Aorta (tissue), 5 donors: ENCODE measurements at places on chromosomes 7 and 10. TPM values are rescaled to one million over a fixed set of nuclear protein-coding genes. Genes with fewer than 3 reads are reported as not detected.

CPA2 gene
- total RNA-seq = 0.72 TPM

GRCh38 chr10:16923309-16923708, 106.1 kb upstream of the RSU1 start:
- H3K4me3 ChIP-seq = no peak overlapping the region
- H3K4me1 ChIP-seq = no peaks in the 10 kb centered on the region
- DNase-seq = no peak

- H3K27me3 ChIP-seq = no peaks in the 10 kb centered on the region
- H3K36me3 ChIP-seq = no peaks in the 10 kb centered on the region
- no peak for DNase-seq
Measured at GRCh38 chr10:77565590-77566023, 72.0 kb downstream of the KCNMA1 start.

GRCh38 chr10:80477813-80478212, 23.7 kb downstream of the TSPAN14 start:
- no peaks in the 10 kb centered on the region for H3K27me3 ChIP-seq
- H3K4me1 ChIP-seq = no peaks in the 10 kb centered on the region
- no peak overlapping the region for H3K4me3 ChIP-seq
- DNase-seq = no peak
- no peak overlapping the region for H3K27ac ChIP-seq
- no peaks in the 10 kb centered on the region for H3K36me3 ChIP-seq

- no peaks in the 10 kb centered on the region for H3K27me3 ChIP-seq
- no peak overlapping the region for H3K4me3 ChIP-seq
- H3K4me1 ChIP-seq = no peaks in the 10 kb centered on the region
- no peak overlapping the region for H3K27ac ChIP-seq
- no peak for DNase-seq
- H3K36me3 ChIP-seq = no peaks in the 10 kb centered on the region
Measured at GRCh38 chr7:94055963-94056362, 51.8 kb upstream of the BET1 start.

DNA sequence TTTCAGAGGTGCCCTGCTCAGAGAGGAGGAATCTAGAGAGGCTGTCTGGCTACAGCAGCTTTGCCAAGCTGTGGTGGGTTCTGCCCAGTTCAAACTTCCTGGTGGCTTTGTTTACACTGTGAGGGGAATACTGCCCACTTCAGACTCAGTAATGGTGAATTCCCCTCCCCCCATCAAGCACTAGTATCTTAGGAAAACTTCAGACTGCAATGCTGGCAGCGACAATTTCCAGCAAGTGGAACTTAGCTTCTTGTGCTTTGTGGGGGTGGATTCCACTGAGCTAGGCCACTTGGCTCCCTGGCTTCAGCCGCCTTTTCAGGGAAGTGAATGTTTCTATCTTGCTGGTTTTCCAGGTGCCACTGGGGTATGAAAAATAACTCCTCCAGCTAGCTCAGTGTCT, 42.8 kb downstream of the CYP2C8 start:
- H3K36me3 ChIP-seq = no peaks in the 10 kb centered on the region
- no peak for DNase-seq
- H3K27ac ChIP-seq = no peak overlapping the region
- H3K4me3 ChIP-seq = no peak overlapping the region

TAS2R16 gene
- not detected for total RNA-seq

DNA sequence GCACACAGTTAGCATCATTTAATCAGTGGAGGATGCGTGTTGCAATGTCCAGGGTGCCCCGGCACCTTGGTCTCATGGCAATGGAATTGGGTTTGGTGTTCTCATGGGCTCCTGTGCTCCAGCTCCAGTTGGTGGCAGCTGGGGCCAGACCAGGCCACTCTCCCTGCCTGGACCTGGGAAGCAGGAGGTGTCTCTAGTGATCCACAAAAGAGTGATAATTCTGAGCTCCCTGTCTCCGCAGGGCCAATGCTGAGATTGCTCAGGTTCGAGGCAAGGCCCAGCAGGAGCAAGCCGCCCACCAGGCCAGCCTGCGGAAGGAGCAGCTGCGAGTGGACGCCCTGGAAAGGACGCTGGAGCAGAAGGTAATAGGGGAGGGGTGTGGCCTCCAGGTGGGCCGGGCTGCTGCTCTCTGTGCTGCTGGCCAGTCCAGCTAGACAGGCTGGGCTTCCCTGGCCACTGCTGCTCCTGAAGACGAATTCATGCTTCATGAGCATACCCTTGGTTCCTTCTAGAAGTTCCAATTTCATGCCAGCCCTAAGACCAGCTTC, 21.7 kb upstream of the BTBD16 start:
- no peak overlapping the region for H3K4me3 ChIP-seq
- no peaks in the 10 kb centered on the region for H3K27me3 ChIP-seq
- no peak for DNase-seq
- no peak overlapping the region for H3K27ac ChIP-seq

DNA sequence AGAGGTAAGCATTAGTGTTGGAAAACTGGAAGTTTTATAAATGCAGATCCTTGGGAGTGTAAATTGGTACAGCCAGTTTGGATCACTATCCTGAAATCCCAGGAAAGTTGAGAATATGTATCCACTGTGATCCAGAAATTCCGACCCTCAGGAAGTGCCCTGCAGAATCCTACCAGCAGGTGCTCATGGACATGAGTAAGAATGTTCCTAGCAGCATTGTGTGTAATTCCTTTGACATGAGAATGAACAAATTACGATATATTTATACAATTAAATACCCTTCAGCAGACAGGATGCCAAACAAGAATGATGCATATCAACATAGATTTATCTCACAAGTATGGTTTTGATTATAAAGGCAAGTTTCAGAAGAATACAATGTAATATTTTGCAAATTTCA, 181.6 kb downstream of the XPNPEP1 start:
- no peaks in the 10 kb centered on the region for H3K36me3 ChIP-seq
- H3K27me3 ChIP-seq = no peaks in the 10 kb centered on the region
- no peaks in the 10 kb centered on the region for H3K4me1 ChIP-seq
- H3K27ac ChIP-seq = no peak overlapping the region

- H3K27ac ChIP-seq = no peak overlapping the region
- no peaks in the 10 kb centered on the region for H3K4me1 ChIP-seq
Measured at GRCh38 chr10:99435986-99436638, 5.7 kb upstream of the GOT1 start.

CALHM3 gene
- not detected for total RNA-seq

DNA sequence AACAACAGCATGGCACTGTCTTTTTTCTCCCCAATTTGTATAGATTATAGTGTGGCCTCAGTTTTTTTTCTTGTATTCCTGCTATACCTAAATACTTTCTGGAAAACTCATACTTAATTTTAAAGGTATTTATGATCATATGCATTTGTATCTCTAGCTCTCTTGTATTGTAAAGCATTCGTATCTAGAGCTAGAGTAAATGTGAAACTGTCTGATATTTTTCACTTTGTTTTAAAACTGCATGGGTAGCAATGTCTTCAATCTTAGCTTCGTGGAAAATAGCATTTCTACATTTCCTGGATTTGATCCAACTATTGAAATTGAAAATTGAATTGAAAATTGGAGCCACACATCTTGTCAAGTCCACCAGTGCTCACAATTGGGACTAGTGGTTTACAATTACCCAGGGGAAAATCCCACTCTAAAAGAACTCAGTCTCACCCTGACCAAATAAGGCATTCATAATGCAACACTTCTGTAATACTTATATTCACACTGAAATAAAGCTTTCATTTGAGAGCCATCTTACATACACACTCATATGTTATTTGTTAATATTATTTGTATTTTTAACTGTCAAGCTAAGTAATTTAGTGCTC, 51.3 kb upstream of the KLF6 start:
- H3K4me1 ChIP-seq = no peaks in the 10 kb centered on the region
- H3K4me3 ChIP-seq = no peak overlapping the region
- no peaks in the 10 kb centered on the region for H3K36me3 ChIP-seq
- H3K27me3 ChIP-seq = no peaks in the 10 kb centered on the region
- no peak for DNase-seq

DNA sequence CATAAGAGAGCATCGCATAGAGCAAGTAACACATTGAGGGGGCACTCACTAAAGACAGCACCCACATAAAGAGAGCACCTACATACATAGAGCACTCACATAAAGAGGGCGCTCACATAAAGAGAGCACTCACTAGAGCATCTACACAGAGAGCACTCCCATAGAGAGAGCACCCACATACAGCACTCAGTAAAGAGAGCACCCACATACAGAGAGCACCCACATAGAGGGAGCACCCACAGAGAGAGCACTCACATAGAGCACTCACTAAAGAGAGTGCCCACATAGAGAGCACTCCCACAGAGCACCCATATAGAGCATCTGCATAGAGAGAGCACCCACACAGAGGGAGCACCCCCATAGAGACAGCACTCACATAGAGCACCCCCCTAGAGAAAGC, 47.8 kb downstream of the INSIG1 start:
- H3K27me3 ChIP-seq = no peaks in the 10 kb centered on the region
- H3K4me3 ChIP-seq = no peak overlapping the region
- no peaks in the 10 kb centered on the region for H3K36me3 ChIP-seq
- no peak for DNase-seq
- no peak overlapping the region for H3K27ac ChIP-seq
- no peaks in the 10 kb centered on the region for H3K4me1 ChIP-seq

- H3K4me3 ChIP-seq = no peak overlapping the region
- no peak for DNase-seq
- no peaks in the 10 kb centered on the region for H3K36me3 ChIP-seq
- no peaks in the 10 kb centered on the region for H3K4me1 ChIP-seq
- no peak overlapping the region for H3K27ac ChIP-seq
Measured at GRCh38 chr10:61640856-61641255, 21.9 kb upstream of the CABCOCO1 start.

VWA2 gene
- total RNA-seq = 0.45 TPM
